ENCODE measurements at places on chromosomes 4 and X. TPM values are rescaled to one million over a fixed set of nuclear protein-coding genes. Genes with fewer than 3 reads are reported as not detected.

The SCD5 gene
- 0.68 TPM for total RNA-seq

The VCX2 gene
- not detected for total RNA-seq

GRCh38 chr4:182555997-182556418, 312.8 kb downstream of the TENM3 start:
- peak; percentile 47 for DNase-seq
- peaks cover 14% of the 10 kb centered on the region for H3K4me1 ChIP-seq
- H3K4me3 ChIP-seq: no peak overlapping the region
- no peaks in the 10 kb centered on the region for H3K36me3 ChIP-seq
- H3K27me3 ChIP-seq: no peaks in the 10 kb centered on the region

- H3K4me3 ChIP-seq: no peak overlapping the region
- no peaks in the 10 kb centered on the region for H3K4me1 ChIP-seq
- no peak overlapping the region for H3K27ac ChIP-seq
- no peaks in the 10 kb centered on the region for H3K36me3 ChIP-seq
- H3K27me3 ChIP-seq: no peaks in the 10 kb centered on the region
Observed at GRCh38 chrX:134692233-134692632, 34.0 kb upstream of the PLAC1 start.
